RPMI7951 (cell line): ENCODE measurements at places on chromosomes 3 and 15. TPM values are rescaled to one million over a fixed set of nuclear protein-coding genes. Genes with fewer than 3 reads are reported as not detected.
A peak's percentile ranks its signal among the peaks of the same experiment; 100 is the strongest.

- DNase-seq: peak; percentile 94
These were observed at the start of gene FBN1 for GRCh38 chr15:48645558-48646330. Gene FBN1 (minus strand): TSS chr15:48645709. CDS start chr15:48644769, 940 bp downstream.

DNA sequence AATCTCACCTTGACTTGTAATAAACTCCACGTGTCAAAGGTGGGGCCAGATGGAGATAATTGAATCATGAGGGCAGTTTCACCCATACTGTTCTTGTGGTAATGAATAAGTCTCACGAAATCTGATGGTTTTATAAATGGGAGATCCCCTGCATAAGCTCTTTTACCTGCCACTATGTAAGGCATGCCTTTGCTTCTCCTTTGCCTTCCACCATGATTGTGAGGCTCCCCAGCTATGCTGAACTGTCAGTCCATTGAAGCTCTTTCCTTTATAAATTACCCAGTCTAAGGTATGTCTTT is 45.5 kb downstream of the SUCNR1 start:
- no peak for DNase-seq

RAB5A gene
- total RNA-seq: 85.1 and 111 TPM in 2 replicates

DNA sequence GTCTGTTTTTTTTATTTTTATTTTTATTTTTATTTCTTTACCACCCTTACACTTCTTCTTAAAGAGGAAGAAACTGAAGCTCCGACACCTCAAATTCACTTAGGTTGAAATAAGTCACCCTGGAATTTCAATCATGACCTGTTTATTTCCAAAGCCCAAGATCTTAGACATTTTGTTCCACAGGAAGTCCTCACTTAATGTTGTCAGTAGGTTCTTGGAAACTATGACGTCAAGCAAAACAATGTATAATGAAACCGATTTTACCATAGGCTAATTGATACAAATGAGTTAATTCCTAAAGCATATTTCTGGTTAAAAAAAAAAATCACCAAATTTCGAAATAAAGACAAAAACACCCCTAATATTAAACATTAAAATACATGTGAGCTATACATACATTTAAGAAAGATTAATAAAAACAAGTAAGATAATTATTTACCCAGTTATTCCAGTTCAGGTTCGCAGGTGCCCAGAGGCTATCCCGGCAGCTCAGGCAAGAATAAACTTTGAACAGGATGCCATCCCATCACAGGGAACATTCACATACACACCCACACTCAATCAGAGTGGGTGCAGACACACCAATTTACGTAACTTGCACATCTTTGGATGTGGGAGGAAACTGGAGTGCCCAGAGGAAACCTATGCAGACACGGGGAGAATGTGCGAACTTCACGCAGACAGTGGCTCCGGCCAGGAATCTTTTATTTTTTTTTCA is 391.0 kb downstream of the RAP2B start:
- DNase-seq: no peak

DNA sequence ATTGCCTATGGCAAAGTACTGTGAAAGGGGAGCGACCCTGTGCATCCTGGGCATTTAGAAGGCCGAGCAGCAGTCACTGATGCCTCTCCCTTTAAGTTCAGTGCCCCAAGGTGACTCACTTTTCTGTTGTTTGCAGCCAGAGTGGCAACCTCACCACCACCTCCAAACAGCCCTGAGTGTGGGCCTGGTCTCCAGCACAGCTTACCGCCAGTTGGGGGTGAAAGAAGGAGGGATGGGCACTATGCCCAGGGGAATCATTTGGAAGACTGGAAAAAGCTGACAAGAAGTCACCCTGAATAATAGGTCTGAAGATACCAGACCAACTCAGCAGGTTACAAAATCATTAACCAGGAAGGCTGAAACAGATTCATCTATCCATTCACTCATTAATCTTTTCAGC is 571.8 kb downstream of the EPHB1 start:
- no peak for DNase-seq

- peak; percentile 98 for DNase-seq
These were observed 9.8 kb downstream of the SELENOS start for GRCh38 chr15:101267320-101268104.

DNA sequence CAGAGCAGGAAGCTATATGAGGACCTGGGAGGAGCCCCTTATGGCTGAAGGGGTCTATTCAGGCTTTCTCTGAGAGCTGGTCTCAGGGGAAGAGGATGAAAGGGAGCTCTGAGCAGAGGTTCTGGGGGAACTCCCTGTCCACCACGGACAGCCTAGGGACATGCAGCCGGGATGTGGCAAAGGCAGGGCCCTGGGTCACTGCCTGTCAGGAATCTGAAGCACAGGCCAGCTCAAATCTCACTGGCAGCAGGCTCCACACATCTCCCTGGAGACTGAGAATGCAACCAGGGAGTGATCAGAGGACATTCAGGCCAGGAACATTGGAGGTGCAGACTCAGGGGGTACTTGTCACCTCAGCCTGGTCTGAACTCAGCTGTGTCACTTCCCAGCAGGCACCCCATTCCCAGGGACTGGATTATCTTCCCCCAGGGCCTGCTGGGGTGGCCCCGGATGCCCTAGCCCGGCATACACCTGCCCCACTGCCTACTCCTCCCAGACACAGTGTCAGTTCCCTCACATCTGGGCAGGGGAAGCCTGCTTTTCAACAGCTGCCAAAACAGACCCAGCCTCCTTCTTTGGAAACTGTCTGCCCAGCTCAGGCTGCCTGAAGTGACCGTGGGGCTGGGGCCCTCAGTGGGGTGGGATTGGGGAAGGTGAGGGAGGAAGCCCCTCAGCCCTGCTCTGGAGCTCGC is 18.3 kb upstream of the SEMA3F start:
- no peak for DNase-seq

GRCh38 chr3:56816061-56816460 is 14.3 kb upstream of the ARHGEF3 start:
- DNase-seq: no peak

GRCh38 chr15:98746375-98747155 is 98.2 kb downstream of the IGF1R start:
- DNase-seq: no peak

- DNase-seq: no peak
These were observed 143.1 kb downstream of the LSAMP start for GRCh38 chr3:116302087-116302747.

GRCh38 chr3:190883973-190884832 is 21.7 kb upstream of the GMNC start:
- DNase-seq: peak; percentile 65

PROK2 gene
- total RNA-seq: not detected in 2 replicates

DNA sequence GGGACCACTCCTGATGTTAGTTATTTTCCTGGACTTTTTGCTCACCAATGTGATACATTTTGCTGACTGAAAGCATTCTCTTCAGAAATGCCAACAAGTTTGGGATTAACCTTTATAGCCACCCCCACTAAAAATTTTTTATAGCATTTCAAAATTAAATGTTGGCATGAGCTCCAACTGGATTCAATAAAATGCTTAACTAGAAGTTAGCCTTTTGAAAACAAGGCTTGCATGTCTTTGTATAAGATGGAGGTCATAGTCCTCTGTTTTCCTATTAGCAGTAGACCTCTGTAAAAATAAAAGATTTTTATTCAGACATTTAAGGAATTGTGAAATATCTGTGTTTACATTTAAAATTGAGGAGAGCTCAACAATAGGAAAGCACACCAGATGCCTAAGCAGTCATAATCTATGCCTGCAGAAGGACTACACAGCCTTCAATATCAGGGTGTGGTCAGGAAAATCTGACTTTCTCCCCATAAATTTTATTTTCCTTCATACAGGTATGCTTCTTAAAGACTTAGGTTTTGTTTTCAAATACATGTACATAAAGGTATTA is 87.2 kb downstream of the DNAJC13 start:
- no peak for DNase-seq

SV2B gene
- total RNA-seq: not detected in 2 replicates

DNA sequence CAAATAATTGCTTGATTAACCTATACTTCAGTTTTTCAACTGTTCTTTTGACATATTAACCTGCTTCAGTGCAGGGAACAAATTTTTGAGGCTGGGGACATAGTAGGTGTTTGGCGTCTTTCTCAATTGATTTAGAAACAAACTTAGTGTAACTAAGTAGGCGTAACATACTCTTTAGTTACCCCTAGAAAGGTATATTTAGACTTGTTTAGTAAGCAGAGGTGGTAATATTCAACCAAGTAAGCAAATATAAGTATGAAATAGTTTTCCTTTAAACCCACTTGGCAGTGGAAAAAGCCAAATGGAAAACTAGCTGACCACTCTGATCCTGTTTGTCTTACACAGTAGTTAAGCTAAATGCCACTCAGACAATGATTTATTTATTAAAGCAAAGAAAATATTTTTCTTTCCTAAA is 113.2 kb downstream of the MBNL1 start:
- no peak for DNase-seq

GRCh38 chr15:78047761-78048627 is 29.5 kb downstream of the TBC1D2B start:
- peak; percentile 79 for DNase-seq

DNA sequence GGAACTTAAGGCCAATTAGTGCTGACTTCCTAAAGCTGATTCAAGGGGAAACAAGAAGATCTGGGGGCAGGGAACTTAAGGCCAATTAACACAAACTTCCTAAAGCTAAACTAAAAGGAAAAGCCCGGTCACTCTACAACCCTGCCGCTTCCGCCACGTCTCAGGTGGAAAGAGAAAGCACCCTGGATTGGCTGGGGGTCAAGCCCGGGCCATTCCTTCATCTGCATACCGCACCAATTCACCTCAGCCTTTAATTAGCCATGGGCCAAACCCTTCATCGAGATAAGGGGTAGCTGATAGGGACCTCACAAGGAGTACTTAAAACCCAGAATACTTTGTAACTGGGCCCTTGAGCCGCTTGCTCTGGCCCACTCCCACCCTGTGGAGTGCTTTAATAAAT is 14.4 kb downstream of the TMPRSS7 start:
- DNase-seq: no peak

DNA sequence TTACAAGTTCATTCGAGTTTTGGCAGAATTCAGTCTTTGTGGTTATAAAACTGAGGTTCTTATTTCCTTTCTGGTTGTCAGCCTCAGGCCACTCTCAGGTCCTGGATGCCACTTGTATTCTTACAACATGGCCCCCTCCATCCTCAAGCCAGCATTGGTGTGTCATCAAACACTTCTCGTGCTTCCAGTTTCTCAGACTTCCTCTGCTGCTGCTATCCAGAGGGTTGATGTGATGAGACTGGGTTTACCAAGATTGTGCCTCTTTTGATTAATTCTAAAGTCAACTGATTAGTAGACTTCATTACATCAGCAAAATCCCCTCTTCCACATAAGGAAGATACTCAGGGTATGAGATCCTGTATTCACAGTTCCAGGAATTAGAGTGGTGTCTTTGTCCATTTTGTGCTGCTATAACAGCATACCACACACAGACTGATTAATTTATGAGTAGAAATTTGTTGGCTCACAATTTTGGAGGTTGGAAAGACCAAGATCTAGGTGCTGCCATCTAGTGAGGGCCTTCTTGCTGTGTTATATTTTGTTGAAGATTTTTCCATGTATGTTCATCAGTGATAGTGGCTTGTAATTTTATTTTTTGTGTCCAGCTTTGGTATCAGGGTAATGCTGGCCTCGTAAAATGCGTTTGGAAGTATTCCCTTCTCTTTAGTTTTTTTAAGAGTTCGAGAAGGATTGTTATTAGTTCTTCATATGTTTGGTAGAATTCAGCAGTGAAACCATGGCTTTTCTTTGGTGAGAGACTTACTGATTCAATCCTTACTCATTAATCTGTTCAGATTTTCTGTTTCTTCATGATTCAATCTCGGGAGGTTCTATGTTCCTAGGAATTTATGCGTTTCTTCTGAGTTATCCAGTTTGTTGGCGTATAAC is 11.1 kb downstream of the LRCH3 start:
- peak; percentile 92 for DNase-seq

- DNase-seq: no peak
These were observed 51.9 kb downstream of the ETFA start for GRCh38 chr15:76259392-76259791.

DNA sequence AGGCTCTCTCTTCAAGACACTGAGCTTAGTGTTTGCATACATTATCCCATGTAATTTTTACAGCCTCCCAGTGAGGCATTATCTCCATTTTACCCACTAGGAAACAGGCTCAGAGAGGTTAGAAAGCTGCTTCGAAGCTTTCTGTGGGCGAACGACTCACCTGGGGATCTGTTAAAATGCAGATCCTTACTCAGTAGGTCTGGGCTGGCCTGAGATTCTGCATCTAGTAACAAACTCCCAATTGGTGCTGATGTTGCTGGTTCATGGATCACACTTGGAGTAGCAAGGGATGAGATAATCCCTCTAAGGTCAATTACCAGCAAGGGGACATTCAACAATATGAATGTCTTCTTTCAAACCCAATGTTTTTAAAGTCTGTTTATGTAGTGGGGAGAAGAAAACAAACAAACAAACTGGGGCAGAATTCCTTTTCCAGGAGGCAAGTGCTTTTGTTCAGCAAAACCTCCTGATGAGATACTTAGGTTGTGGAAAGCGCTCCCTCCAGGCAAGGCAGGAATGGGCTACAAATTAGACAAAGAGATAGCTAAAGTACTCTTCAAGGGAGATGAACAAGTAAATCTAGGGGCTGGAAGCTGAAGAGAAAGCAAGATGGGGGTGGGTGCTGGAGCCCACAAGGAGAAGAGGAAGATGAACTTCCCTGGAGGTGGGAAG is 311.9 kb downstream of the SHQ1 start:
- no peak for DNase-seq

DNA sequence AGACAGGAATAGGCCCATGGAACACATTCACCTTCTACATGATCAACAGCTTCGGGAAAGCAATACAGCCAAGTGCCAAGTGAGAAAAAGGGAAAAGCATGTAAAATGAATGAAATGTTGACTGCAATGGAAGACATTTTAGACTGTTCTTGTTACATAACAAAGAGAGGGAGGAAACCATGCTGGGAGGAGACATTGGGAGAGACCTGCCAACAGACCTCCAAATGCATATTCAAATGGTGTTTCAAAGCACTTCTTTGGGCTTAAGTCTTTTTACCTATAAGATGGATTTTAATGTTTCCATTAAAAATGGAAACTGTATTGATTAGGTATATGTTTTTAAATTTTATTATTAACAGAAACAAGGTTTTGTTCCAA is 350.0 kb upstream of the THBS1 start:
- no peak for DNase-seq

LRTM1 gene
- total RNA-seq: 1.6 and 2.2 TPM in 2 replicates

GRCh38 chr3:10505050-10505790 is at the start of gene ATP2B2:
Gene ATP2B2 (minus strand): TSS chr3:10505586. CDS start chr3:10449543, 56,043 bp downstream.
- DNase-seq: no peak

LTF gene
- 0.49 and 0.72 TPM in 2 replicates for total RNA-seq

DNA sequence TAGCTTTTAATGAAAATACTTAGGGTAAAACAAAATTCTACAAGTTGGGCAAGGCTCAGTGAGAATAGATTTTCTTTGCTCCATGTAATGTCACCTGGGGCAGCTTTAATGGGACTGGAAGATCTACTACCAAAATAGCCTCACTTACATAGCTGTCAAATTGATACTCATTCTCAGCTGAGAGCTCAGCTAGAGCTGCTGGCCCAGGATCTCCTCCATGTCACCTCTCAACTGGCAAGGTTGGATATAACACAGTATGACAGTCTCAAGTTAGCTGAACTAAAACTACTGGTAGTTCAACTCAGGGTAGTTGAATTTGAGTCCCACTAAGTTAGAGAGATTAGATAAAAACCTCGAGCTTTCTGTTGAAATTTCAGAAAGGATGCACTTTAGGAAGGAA is 218.5 kb upstream of the PLSCR5 start:
- no peak for DNase-seq
